ENCODE measurements at places on chromosomes 4 and X. TPM values are rescaled to one million over a fixed set of nuclear protein-coding genes. Genes with fewer than 3 reads are reported as not detected.

HGFAC gene
- total RNA-seq = 1.9 TPM

EFHC2 gene
- total RNA-seq = 18.0 TPM

- no peak for DNase-seq
Observed at GRCh38 chr4:174873931-174874330, 44.2 kb upstream of the ADAM29 start.

DNA sequence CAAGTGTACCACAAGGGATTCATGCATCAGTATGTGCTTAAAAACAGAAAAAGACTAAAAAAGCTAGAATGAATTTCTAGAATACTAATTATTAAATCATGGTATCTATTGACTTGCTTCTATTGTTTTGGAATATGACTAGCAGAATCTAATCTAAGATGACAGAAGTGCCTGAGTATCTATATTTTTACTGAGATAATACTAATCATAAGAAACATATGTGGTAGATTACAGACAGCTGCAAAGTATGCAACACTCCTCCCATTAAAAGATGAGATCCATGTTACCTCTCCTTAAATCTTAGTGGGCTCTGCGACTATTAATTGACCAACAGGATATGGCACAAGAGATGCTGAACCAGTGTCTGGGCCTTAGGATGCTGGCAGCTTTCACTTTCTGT, 89.4 kb downstream of the COL25A1 start:
- no peak for DNase-seq

GRCh38 chrX:23373129-23373804, 38.6 kb downstream of the PTCHD1 start:
- DNase-seq = no peak
